ENCODE measurements at places on chromosomes 1 and 21.

DNA sequence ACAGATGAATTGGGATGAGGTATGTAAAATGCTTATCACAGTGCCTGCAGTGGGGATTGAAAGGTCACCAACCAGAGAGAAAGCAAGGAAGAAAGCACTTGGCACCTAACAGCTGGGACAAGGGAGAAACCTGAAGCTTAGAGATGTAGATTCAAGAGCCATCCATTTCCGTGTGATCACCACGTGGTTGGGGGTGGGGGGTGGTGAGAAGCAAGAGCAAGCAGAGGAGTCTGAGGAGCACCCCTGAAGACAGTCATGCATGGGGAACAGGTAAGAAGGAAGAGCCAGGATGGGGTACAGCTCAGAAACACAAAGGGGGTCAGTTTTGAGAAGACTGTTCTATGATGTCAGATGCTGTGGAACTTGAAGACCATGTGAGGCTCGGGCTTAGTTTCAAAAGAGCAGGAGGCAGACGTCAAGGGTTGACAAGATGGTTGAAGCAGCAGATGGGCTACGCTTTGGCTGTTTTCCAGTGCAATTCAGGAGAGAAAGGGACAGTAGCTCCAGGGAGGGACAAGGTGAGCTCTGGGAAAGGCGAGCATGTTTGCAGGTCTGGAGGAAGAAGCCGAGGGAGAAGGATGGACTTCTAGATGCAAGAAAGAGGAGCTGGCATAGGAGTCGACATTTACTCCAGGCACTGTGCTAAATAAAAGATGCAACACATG lies 17.4 kb downstream of the KANK4 start:
- DNase-seq = no peak

GRCh38 chr1:60031146-60031545 lies 42.4 kb downstream of the C1orf87 start:
- DNase-seq = no peak

DNA sequence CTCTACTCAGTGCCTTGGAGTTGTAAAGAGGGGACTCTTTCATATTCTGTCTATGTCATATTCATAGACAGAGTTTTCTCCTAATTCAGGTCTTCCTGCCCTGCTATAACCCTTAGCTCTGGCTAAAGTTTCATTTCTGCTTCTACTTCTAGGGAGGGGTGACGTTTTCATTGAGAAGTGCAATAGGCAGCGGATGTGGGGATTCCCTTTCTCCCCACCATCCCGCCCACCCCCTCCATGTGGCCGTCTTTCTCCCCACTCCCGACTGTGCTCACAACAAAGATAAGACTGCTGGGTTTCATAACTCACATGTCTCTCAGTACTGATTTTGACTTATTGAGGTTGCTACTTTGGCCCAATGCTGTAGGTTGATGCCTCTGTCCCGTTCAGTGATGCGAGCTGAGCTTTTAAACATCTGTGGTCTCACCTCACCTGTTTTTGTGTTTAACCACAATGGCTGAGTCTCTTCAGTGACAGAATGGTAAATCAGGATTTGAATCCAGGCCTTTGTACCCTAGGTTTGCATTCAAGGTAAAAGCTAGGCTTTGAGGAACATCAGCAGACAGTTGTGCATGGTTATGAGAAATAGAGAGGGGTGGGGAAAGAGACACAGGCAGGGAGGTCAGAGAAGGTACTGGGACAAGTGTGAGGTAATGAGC lies 7.8 kb upstream of the KIF14 start:
- no peak for DNase-seq

- no peak for DNase-seq
Observed at GRCh38 chr1:53359225-53359933, 31.5 kb upstream of the LRP8 start.

- no peak for DNase-seq
Observed at GRCh38 chr21:27036736-27037301, 69.9 kb upstream of the ADAMTS5 start.

GRCh38 chr1:34167389-34167788 lies 2.4 kb upstream of the CSMD2 start:
- no peak for DNase-seq

DNA sequence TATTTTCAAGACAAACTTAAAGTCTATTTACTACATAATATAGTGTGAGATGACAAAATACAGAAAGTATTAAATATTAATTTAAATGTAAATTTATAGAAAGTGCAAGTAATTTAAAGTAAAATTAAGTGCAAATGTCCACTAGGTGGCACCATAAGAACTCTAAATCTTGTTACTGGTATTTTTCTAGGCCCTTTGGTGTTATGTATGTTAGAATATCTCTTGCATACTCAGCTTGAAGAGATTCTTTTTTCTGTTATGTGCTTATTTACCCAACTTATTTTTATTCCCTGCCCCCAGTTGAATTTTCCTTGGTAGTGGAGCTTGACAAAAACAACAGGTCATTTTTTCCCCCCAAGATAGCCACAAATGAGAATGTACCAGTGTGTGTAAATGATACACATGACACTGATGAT lies 71.5 kb downstream of the RPS6KC1 start:
- no peak for DNase-seq
